T-helper 2 cell treated with Interferon-gamma antibody and Interleukin-4, amounts not matched to agents 5 μg/mL and 100 μg/mL, for 36 hours (primary cell): ENCODE measurements at places on chromosomes 3 and 15.

- DNase-seq, result peak; percentile 57
Observed at GRCh38 chr15:66946578-66947164, 118.7 kb upstream of the SMAD3 start.

DNA sequence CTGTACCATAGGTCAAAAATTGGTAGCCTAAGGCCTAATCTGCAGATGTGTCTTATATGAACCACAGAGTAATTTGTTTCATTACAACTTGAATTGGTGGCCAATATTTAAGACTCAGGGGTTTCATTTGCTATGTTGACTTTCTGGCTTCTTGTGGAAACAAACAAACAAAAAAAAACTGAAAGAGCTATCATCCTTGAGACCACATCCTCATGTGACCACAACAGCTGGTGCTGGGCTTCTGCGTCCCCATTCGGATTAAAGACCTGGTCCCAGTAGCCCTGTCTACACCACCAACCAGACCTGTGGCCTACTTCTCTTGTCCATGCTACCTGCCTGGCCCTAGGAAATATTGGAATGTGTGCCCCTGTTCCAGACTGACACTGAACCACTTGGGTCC lies 61.7 kb downstream of the STRIT1 start:
- no peak for DNase-seq

GRCh38 chr15:52331490-52332240 lies 36.1 kb upstream of the MYO5C start:
- DNase-seq, result peak; percentile 75

GRCh38 chr15:101049856-101050622 lies 130.9 kb downstream of the LRRK1 start:
- no peak for DNase-seq

DNA sequence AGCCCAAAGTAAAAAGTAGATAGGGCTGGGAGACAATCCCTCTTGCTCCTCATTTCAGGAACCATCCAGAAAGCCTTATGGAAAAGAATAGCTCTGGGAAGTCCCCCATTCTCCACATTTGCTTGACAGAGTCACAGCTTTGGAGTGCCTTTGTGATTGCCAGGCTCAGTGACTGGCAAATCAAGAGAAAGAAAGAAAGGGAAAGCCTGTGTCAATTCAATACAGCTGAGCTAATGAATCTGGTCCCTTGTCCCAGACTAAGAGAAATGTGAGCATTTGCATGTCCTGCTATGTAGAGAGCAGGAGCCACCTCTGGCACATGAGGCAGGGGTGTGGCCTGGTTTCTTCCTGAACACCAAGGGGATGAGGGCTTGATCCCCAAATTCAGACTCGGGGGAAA lies 14.9 kb upstream of the CTNNB1 start:
- no peak for DNase-seq

- DNase-seq, result no peak
Observed at GRCh38 chr3:32186097-32186496, 52.4 kb upstream of the CMTM8 start.

DNA sequence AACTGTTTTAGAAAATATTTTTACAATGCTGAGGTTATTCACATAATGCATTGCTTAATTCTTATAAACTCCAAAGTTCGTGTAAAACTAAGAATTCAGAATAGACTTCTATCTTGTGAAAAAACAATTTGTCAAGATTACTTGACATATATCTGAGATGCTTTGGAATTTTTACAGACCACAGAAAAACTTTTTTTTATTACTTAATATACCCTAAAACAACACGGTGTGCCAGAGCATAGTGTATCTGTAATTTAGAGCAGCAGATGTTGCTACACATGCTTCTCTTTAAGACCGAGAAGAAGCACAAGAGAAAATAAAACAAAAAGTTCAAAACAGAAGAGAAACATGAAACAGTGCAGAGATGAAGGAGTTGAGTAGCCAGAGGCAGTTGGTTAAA lies 26.4 kb downstream of the ASB7 start:
- DNase-seq, result no peak

GRCh38 chr3:74651885-74652284 lies 37.4 kb upstream of the CNTN3 start:
- no peak for DNase-seq

- DNase-seq, result no peak
Observed at GRCh38 chr3:177484926-177485325, 287.6 kb upstream of the TBL1XR1 start.

GRCh38 chr15:34783431-34783830 lies 11.9 kb downstream of the ACTC1 start:
- no peak for DNase-seq

DNA sequence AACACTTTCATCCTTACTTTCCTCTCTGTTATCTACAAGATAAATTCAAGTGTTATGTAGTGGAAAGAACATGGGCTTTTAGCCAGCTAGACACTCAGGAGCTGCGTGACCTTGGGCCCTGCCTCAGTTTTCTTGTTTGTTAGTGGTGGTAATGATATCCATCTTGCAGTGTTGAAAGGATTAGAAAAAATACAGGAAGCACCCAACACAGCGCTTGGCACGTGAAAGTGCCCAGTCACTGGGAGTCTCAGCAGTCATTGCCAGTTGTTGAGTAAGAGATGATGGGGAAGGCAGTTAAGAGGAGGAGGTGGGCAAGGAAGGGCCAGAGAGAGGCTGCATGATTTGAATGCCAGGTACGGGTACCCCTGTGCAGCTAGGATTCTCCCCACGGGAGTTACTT lies 5.3 kb downstream of the PDIA5 start:
- no peak for DNase-seq

DNA sequence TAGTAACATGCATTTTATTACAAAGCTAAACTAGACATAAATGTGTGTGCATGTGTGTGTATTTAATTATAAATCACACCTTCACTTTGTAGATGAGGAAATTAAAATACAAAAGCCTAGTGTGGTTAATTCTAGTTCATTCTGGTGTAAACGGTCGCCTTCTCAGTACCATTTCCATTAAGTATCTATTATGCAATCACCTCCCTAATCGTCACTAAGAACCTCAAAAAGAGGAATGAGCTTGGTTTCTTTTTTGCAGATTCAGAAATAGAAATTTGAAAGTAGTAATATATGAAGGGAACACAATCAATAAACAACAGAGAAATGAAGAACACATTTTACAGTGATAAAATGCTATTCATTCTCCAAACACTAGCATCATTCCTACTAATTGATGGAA lies 233.2 kb downstream of the ZBBX start:
- DNase-seq, result no peak

- no peak for DNase-seq
Observed at GRCh38 chr15:68709876-68710275, 110.8 kb downstream of the ANP32A start.

- DNase-seq, result no peak
Observed at GRCh38 chr15:79944622-79945021, 26.4 kb downstream of the BCL2A1 start.
